Fibroblast of the aortic adventitia (primary cell): ENCODE measurements at places on chromosomes 7 and 10. TPM values are rescaled to one million over a fixed set of nuclear protein-coding genes. Genes with fewer than 3 reads are reported as not detected.

CHST15 gene
- 2.0 and 5.6 TPM in 2 replicates for total RNA-seq

NKX6-2 gene
- not detected in 2 replicates for total RNA-seq

KLF14 gene
- total RNA-seq: 0.09 TPM in 1 of 2 replicates, not detected in the other

- no peak for DNase-seq
These were observed 160.7 kb downstream of the MAD1L1 start for GRCh38 chr7:2072042-2072441.

GRCh38 chr10:66102756-66103155 lies 823.1 kb upstream of the LRRTM3 start:
- DNase-seq: no peak

GRCh38 chr7:51290702-51291540 lies 25.7 kb downstream of the COBL start:
- DNase-seq: no peak

DNA sequence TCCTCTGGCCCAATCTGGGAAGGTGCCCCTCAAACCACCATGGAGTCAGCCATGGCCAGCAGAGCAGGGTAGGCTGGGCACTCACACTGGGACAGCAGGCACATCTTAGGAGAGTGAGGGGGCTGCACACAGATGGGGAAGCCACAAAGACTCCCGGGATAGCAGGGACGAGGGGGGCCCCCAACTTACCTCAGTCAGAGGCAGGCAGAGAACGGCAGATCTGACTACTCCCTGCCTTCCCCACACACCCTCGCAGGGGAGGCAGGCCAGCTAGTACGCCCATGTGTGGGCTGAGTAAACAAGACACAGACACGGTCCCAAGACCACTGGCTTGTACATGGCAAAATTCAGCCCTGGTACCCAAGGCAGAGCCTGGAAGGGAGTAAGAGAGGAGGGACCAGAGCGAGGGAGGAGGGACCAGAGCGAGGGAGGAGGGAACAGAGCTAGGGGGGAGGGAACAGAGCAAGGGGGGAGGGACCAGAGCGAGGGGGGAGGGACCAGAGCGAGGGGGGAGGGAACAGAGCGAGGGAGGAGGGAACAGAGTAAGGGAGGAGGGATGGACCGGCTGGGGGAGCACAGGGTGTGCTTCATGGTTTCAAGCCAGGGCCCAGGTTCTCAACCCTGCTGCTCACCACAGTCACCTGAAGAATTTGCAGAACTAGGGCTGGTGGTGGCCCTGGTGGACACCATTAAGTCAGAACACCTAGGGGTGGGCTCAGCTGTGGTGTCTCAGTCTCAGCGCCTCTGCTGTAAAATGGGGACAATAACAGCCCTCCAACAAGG lies 73.8 kb downstream of the RGS10 start:
- DNase-seq: no peak
